ENCODE measurements at places on chromosomes 7 and 10.

- no peaks in the 10 kb centered on the region for H3K4me1 ChIP-seq
- no peak overlapping the region for H3K27ac ChIP-seq
- no peaks in the 10 kb centered on the region for H3K36me3 ChIP-seq
- H3K4me3 ChIP-seq: no peak overlapping the region
Measured at GRCh38 chr10:83253011-83253671, 886.2 kb upstream of the GHITM start.

- H3K36me3 ChIP-seq: no peaks in the 10 kb centered on the region
- no peak for DNase-seq
- H3K4me3 ChIP-seq: no peak overlapping the region
- H3K4me1 ChIP-seq: no peaks in the 10 kb centered on the region
Measured at GRCh38 chr10:125231116-125231812, 70.9 kb upstream of the CTBP2 start.

- peaks cover 22% of the 10 kb centered on the region for H3K4me1 ChIP-seq
- no peaks in the 10 kb centered on the region for H3K27me3 ChIP-seq
- H3K36me3 ChIP-seq: peaks cover 10% of the 10 kb centered on the region
- peak overlapping the region; percentile 75 for H3K27ac ChIP-seq
- DNase-seq: no peak
Measured at GRCh38 chr10:121926671-121927317, 1.0 kb downstream of the ATE1 start.

DNA sequence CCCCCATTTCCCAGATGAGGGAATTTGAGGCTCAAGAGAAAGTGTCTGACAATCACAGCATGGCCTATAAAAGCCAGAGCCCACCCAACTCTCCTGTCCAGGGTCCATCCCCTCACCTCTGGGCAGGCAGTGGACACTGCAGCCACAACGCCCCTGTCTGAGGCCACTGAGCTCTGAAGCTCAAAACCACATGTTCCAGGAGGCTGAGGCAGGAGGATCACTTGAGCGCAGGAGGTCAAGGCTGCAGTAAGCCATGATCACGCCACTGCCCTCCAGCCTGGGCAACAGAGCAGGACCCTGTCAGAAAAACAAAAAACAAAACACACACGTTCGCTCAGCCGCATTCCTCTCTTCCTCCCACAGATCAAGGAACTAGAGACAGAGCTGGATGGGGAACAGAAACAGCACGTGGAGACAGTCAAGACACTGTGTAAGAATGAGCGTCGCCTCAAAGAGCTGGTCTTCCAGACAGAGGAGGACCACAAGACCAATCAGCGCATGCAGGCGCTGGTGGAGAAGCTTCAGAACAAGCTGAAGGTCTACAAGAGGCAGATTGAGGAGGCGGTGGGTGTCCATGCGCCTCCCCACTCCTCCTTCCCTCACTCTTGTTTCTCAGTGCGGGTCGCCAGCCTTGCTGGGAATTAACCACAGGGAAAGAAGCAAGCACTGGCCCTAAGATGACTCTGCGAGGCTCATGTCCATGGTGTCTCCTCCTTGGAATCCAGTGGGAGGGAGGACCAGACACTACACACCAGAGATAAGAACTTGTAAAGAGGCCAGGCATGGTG is 20.0 kb upstream of the ARPC1A start:
- no peaks in the 10 kb centered on the region for H3K36me3 ChIP-seq
- DNase-seq: no peak
- H3K27me3 ChIP-seq: peaks cover 3% of the 10 kb centered on the region
- no peaks in the 10 kb centered on the region for H3K4me1 ChIP-seq

DNA sequence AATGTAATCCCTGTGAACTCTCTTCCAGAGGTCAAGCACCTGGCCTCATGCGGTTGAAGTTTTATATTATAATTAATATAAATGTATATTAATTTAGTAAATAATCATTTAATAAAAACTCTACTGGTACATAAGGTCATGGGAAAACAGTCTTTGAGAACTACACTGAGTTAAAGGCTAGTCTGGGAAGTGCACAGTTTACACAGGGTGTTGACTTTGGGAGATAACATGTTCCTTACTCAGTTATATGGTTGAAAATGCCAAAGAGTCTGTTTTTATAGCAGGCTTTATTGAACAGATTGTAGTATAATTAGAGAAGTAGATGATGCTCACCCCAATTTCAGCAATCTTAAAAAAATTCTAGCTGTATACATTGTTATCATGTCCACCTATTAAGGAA is 735.9 kb downstream of the GATA3 start:
- no peaks in the 10 kb centered on the region for H3K4me1 ChIP-seq
- no peak for DNase-seq

- H3K27me3 ChIP-seq: peaks cover 3% of the 10 kb centered on the region
- H3K27ac ChIP-seq: no peak overlapping the region
- no peak overlapping the region for H3K4me3 ChIP-seq
- peaks cover 7% of the 10 kb centered on the region for H3K4me1 ChIP-seq
Measured at GRCh38 chr10:62830679-62831078, 14.5 kb upstream of the EGR2 start.

DNA sequence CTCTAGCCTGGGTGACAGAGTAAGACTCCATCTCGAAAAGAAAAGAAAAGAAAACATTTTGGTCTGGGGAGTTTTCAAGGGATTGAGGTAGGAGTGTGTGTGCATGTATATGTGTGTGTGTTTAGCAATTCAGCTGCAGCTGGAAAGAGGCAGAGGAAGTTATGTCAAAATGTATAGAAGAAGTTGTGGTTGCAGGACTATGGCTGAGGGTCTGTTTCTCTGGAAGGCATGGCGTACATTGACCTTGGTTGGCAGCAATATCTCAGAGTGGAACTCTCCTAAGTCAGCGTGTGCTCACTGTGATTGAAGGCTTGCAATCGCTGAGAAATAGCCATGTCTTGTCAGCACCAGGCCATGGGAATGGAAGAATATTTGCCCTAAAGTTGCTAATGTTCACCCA is 28.6 kb upstream of the RHBDD2 start:
- no peak overlapping the region for H3K27ac ChIP-seq
- H3K27me3 ChIP-seq: no peaks in the 10 kb centered on the region
- no peaks in the 10 kb centered on the region for H3K36me3 ChIP-seq
- DNase-seq: no peak

- no peaks in the 10 kb centered on the region for H3K36me3 ChIP-seq
- H3K27me3 ChIP-seq: peaks cover 29% of the 10 kb centered on the region
Measured at GRCh38 chr10:100419911-100420449, 42.8 kb upstream of the WNT8B start.

DNA sequence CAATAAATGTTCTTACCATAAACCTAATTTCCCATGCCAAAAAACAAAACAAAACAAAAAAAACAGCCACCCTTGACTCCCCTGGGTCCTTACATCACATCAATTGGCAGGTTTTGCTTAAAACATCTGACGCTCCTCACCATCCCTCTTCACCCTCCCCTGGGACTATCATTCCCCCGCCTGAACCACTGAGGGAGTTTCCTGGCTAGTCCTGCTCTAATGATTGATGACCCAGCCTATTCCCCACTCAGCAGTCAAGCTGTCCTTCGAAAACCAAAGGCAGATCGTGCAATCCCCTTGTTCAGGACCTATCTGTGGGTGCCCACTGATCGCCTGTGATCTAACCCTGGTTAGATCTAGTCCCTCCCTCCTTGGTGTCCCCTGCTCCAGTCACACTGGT is 11.2 kb upstream of the FRMPD2 start:
- H3K4me3 ChIP-seq: no peak overlapping the region
- no peak overlapping the region for H3K27ac ChIP-seq
- peaks cover 35% of the 10 kb centered on the region for H3K4me1 ChIP-seq
- H3K27me3 ChIP-seq: no peaks in the 10 kb centered on the region

- no peaks in the 10 kb centered on the region for H3K27me3 ChIP-seq
- H3K27ac ChIP-seq: no peak overlapping the region
- no peak for DNase-seq
- no peak overlapping the region for H3K4me3 ChIP-seq
Measured at GRCh38 chr7:64639267-64640001, 26.5 kb upstream of the ZNF107 start.

DNA sequence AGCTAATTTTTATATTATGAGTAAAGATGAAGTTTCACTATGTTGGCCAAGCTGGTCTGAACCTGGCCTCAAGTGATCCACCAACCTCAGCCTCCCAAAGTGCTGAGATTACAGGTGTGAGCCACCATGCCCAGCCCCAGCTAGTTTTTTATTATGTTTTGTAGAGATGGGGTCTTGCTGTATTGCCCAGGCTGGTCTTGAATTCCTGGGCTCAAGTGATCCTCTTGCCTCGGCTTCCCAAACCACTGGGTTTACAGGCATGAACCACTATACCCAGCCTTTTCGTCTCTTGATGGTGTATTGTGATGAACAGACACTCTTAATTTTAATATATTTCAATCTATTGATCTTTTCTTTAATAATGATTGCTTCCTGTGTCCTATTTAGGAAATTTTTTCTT is 17.7 kb downstream of the RAB19 start:
- no peak overlapping the region for H3K4me3 ChIP-seq
- no peak for DNase-seq
- H3K4me1 ChIP-seq: no peaks in the 10 kb centered on the region
- H3K36me3 ChIP-seq: no peaks in the 10 kb centered on the region
- H3K27ac ChIP-seq: no peak overlapping the region

- H3K4me3 ChIP-seq: no peak overlapping the region
- no peaks in the 10 kb centered on the region for H3K36me3 ChIP-seq
- DNase-seq: no peak
- H3K4me1 ChIP-seq: no peaks in the 10 kb centered on the region
- H3K27me3 ChIP-seq: no peaks in the 10 kb centered on the region
Measured at GRCh38 chr10:131850383-131850870, 50.4 kb upstream of the PPP2R2D start.

GRCh38 chr10:112208997-112209396 is 25.4 kb upstream of the GPAM start:
- no peaks in the 10 kb centered on the region for H3K36me3 ChIP-seq
- H3K27me3 ChIP-seq: no peaks in the 10 kb centered on the region
- peaks cover 25% of the 10 kb centered on the region for H3K4me1 ChIP-seq
- H3K27ac ChIP-seq: no peak overlapping the region

GRCh38 chr10:56487746-56488145 is 126.7 kb upstream of the ZWINT start:
- no peak for DNase-seq
- H3K36me3 ChIP-seq: no peaks in the 10 kb centered on the region
- no peak overlapping the region for H3K4me3 ChIP-seq

DNA sequence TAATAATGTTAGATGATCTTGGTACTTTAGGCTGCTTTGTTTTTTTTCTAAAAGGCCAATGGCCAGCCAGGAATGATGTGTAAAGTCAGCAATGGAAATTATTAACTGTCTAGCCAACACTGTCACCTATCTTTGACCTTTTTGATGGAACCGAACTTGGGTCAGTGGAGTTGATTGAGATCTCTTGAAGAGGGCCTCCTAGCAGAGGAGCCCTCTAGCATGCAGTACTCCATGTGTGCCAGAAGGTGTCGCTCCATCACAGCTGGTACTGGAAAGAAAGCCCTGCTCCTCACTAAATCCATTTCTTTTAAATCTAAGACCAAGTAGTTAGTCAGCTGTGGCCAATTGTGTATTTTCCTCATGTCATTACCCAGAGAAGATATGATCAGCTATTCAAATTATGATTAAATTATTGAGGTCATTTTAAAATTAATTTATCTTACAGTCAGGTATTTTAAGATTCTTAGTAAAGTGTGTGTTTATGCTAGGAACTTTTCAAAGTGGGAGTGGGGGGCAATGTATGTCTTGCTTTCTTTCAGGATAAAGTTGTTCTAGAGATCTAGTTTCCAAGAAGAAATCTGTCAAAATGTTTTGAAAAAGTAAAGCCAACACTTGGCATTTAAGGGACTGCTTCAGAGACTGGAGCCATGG is 33.1 kb upstream of the CROT start:
- H3K4me3 ChIP-seq: no peak overlapping the region
- no peak overlapping the region for H3K27ac ChIP-seq
- no peaks in the 10 kb centered on the region for H3K4me1 ChIP-seq
- DNase-seq: no peak
- H3K36me3 ChIP-seq: no peaks in the 10 kb centered on the region

GRCh38 chr7:81013083-81013817 is 94.4 kb upstream of the SEMA3C start:
- DNase-seq: no peak
- no peaks in the 10 kb centered on the region for H3K4me1 ChIP-seq
- no peaks in the 10 kb centered on the region for H3K27me3 ChIP-seq
- no peak overlapping the region for H3K27ac ChIP-seq

- H3K27me3 ChIP-seq: no peaks in the 10 kb centered on the region
- DNase-seq: no peak
- no peaks in the 10 kb centered on the region for H3K4me1 ChIP-seq
- no peak overlapping the region for H3K27ac ChIP-seq
- no peak overlapping the region for H3K4me3 ChIP-seq
Measured at GRCh38 chr10:112614072-112614471, 167.1 kb downstream of the VTI1A start.

DNA sequence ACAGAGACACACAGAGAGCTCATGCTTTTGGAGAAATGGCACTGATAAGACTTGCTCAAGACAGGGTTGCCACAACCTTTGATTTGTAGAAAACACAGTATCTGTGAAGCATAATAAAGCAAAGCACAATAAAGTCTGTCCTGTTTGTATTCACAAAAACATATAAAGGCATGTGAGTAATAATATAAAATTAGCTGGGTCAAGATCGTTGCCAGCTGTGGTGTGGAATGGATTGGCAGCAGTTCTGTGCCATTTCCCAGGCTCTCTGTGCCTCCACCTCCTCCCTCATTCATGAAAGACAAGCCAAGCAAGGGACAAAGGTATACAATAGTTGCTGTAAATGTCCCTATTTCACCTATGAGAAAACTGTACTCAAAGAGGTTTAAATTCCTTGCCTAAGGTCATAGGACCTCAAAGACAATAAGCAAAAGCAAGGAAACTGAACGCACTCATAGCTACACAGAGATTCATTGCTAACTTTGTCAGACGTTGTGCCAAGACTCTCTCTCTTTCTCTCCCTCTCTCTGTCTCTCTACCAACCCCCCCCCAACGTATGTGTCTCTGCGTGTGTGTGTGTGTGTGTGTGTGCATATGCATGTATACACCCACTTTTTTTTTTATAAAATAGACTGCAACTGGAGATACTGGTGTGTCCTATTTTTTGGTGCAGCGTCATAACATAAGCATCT is 31.8 kb downstream of the CHST3 start:
- H3K36me3 ChIP-seq: no peaks in the 10 kb centered on the region
- no peak overlapping the region for H3K4me3 ChIP-seq
- DNase-seq: no peak
- peaks cover 6% of the 10 kb centered on the region for H3K27me3 ChIP-seq

DNA sequence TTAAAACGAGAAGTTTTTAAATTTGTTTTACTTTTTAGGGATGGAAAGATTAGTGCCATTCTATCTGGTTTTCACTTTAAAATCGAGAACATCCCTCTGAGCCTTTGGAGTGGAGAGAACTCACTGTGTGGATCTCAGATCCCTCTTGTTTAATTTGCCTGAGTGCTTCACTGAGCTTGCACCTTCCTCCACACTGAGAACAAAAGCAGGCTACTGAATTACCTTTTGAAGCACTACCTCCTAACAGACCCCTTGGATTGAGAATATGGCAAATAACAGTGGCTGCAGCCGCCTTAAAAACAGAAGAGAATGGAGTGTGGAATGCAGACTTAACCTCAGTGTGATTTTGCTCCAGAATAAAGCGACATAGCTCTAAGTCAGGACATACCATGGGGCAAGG is 204.7 kb downstream of the CNTNAP2 start:
- H3K27ac ChIP-seq: no peak overlapping the region
- H3K4me3 ChIP-seq: no peak overlapping the region
- DNase-seq: no peak
